Stimulated activated CD8-positive, alpha-beta memory T cell treated with anti-CD3 and anti-CD28 coated beads, Interleukin-12 subunit alpha, Interleukin-12 subunit beta, amount 100 ng/mL, for 1 hour (primary cell): ENCODE measurements at places on chromosomes 6 and 20.

- no peak for DNase-seq
These were observed 32.2 kb downstream of the KIF25 start for GRCh38 chr6:168029459-168030217.

GRCh38 chr20:51404297-51405060, 138.0 kb downstream of the NFATC2 start:
- peak; percentile 68 for DNase-seq

- no peak for DNase-seq
These were observed 111.2 kb upstream of the BEND6 start for GRCh38 chr6:56843476-56844349.

- no peak for DNase-seq
These were observed 93.7 kb downstream of the PSMB1 start for GRCh38 chr6:170459451-170459850.

DNA sequence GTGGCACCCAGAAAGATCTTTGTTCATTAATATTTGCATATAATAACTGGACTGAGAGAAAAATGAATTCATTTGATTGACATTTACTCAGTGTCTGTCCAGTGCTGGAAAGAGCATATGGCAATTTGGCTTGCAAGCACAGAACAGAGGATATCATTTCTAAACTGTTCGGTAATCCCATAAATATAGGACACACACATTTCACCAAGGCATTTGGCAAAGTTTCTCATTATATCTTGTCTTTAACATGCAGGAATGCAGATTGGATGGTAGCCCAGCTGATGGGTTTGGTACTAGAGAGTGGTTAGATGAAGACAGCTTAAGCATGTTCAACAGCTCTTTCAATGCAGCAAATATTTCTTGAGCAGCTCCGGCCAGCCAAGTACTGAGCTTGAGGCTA, 259.2 kb downstream of the PRKN start:
- no peak for DNase-seq
